Naive thymus-derived CD8-positive, alpha-beta T cell (primary cell): ENCODE measurements at places on chromosomes 6 and 20. TPM values are rescaled to one million over a fixed set of nuclear protein-coding genes. Genes with fewer than 3 reads are reported as not detected.

DNA sequence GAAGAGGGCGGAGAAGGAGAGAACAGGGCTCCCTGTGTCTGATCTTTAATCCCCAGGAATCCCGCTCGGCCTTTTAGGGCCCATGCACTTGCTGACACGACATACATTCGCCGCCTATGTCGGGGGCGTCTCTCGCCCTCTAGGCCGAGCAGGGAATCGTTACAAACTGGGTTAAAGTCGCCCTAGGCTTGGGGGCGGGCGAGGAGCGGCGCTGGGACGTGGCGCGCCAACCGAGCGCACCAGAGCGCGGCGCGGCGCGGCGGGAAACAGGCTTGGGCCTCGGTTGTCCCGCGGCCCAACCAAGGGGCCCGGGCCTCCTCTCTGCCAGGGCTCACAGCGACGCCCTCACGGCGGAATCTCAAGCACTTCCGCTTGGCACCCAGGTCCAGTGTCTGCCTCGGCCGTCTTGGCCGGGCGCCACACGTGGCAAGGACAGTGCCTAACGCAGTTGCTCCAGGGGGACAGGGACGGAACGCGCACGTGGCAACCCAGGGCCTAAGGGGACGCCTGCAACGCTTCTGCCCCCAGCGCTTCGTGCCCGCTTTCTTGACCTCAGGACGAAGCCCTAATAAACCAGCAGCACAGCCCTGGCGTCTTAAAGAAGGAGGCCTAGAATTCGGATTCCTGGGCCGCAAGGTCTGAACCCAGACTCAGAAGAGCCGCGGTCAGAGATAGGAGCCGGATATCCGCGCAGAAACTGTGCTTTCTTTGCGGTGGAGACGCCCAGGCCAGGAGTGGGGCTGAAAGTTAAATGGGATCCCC lies 71.5 kb downstream of the NCR2 start:
- DNase-seq: no peak

HTR1E gene
- not detected for total RNA-seq

DNA sequence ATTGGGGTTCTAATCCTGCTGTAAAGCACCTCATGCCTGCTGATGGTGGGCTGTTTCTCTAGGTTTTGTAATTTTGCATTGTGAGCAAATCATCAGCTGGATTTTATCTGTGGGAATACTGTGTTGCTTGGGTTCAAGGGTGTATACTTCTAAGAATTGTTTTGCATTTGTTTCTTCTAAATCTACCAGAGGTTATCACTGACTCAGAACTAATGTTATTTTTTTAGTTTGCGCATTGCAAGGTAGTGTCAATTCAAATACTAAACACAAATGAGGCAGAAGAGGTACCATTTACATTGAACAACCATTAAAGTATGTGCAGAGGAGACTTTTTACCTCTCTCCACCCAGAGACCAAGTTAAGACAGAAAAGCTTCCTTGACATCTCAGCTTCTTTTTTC lies 60.0 kb downstream of the CEP162 start:
- no peak for DNase-seq

DNA sequence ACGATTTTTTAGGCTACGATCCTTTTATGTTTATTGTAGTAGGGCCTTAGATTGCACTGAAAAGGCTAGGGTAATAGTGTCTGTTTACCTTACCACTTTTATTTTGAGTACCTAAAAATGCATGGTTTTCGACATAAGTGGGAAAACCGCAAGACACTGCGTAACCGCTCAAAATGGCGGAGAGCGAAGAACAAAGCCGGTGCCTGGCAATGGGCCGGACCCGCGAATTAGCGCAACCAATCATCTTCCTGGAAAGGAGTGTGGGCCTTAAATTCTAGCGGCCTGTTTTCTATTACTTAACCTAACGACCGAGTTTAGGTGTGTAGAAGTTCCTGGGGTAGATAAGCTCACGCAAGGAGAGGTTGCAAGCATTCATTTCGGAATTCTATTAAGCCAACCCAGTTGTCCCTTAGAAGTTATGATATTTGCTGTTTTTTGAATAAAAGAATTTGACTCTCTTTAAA lies 118.0 kb downstream of the HFE start:
- peak; percentile 81 for DNase-seq

- DNase-seq: no peak
Observed at GRCh38 chr6:5271926-5272325, 10.6 kb downstream of the FARS2 start.

GRCh38 chr6:41900861-41901260 lies 5.7 kb upstream of the USP49 start:
- DNase-seq: no peak

FNDC1 gene
- total RNA-seq: not detected

GRCh38 chr20:20780127-20780824 lies 67.8 kb upstream of the RALGAPA2 start:
- no peak for DNase-seq

DNA sequence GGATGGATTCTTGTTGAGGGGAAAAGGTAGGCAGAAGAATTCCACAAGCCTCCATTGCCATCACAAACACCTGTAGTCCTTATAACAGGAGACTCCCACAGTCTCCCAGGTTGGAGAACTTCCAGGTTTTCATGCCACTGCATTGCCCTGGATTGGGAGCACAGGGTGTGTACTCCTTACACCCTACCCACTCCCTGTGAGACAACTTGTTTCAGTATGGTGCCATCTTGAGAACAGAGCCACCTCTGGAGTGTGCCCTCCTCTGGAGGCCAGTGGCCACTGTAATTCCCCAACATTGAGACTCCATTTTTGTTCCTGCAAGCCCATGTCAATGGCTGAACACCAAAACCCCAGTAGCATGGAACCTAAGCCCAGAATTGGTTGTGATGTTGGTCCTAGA lies 123.5 kb upstream of the LAMA2 start:
- DNase-seq: no peak

GRCh38 chr6:160108077-160108476 lies 13.5 kb upstream of the SLC22A1 start:
- no peak for DNase-seq

DNA sequence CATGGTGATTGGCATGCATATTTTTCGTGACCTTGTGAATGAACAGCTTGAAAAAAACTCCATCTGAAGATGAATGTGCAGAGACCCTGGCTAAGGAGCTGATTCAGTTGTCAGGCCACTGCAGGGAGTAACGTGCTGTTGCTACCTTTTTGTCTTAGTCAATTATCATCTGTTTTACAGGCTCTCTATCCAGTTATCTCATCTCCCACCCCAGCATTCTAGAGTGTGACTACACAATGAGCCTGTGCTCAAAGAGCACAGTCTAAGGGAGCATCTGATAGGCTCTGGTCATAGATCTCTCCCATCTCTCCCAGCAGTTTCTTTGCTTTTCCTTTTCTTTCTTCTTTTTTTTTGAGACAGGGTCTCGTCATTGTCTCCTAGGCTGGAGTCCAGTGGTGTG lies 45.5 kb downstream of the NDRG3 start:
- DNase-seq: no peak

GRCh38 chr6:15340775-15341174 lies 94.9 kb downstream of the JARID2 start:
- peak; percentile 35 for DNase-seq
